ENCODE measurements at places on chromosomes 5 and 9. TPM values are rescaled to one million over a fixed set of nuclear protein-coding genes. Genes with fewer than 3 reads are reported as not detected.

- no peak for DNase-seq
Measured at GRCh38 chr5:104016646-104017045, 454.1 kb upstream of the NUDT12 start.

- DNase-seq: no peak
Measured at GRCh38 chr5:130111746-130112145, 207.5 kb downstream of the CHSY3 start.

- DNase-seq: no peak
Measured at GRCh38 chr5:9507974-9508373, 37.9 kb downstream of the SEMA5A start.

- no peak for DNase-seq
Measured at GRCh38 chr5:128109138-128109537, 25.6 kb downstream of the SLC12A2 start.

- DNase-seq: no peak
Measured at GRCh38 chr9:137006116-137007003, 10.0 kb upstream of the CLIC3 start.

DNA sequence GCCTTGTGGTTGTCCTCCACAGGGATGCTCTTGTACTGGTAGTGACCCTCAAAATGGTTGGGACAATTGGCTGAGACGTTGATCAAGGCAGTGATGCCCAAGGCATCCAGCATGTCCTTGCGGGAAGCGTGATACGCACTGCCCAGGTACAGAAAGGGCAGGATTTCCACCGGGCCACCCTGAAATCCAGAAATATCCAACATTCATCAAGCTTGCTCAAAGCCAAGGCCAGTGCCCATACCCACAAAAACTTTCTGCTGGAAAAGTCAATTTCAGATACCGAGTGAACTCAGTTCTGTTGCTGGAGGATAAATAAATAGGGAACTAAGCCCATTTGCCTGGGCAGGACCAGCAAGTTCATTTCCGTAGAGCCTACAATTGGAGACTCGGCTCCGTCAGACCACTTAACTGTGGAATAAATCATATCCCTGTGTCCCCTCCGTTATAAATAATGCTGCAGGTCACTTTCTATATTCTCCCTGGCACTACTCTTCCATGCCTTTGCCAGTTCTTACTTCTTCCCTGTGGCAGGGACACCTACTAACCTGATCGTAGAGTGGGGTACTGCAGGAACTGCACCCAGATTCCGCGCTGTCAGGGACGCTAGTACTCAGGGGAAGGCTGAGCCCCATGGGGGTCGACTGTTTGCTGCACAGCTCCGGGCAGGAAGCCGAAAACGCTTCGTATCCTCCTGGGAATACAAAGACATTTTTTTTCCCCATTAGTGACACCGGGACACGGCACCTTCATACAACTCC is 1.2 kb downstream of the DUSP1 start:
- no peak for DNase-seq

- DNase-seq: peak; percentile 47
Measured at GRCh38 chr5:157548513-157549282, 26.9 kb downstream of the ADAM19 start.

PPP3R2 gene
- total RNA-seq: not detected

EFNA5 gene
- 28.1 TPM for total RNA-seq

TLR4 gene
- 1.7 TPM for total RNA-seq

Data from epithelial cell of proximal tubule (primary cell).